ENCODE measurements at places on chromosomes 7 and 10.

DNA sequence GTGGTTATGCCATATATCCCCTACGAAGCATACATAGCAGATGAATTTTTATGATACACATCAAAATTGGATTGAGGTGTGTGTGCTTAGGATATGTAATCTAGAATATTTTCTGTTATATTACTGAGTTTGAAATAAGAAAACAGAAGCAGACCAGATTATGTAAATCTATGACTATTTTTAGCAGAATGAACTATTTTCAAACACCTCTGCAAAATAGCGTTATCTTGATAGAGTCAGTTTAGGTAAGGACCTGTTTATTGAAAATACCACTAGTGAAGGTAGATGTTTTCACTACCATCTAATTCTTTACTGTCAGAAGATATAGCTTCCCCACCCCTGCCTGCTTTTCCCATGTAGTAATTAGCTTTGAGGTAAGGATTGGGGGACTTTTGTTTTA is 9.1 kb downstream of the LANCL2 start:
- DNase-seq = no peak

GRCh38 chr10:62617652-62618051 is 186.9 kb upstream of the ADO start:
- DNase-seq = no peak

GRCh38 chr10:3624367-3624766 is 160.6 kb downstream of the KLF6 start:
- no peak for DNase-seq

- DNase-seq = no peak
These were observed 69.3 kb upstream of the PDZD8 start for GRCh38 chr10:117444497-117445040.

DNA sequence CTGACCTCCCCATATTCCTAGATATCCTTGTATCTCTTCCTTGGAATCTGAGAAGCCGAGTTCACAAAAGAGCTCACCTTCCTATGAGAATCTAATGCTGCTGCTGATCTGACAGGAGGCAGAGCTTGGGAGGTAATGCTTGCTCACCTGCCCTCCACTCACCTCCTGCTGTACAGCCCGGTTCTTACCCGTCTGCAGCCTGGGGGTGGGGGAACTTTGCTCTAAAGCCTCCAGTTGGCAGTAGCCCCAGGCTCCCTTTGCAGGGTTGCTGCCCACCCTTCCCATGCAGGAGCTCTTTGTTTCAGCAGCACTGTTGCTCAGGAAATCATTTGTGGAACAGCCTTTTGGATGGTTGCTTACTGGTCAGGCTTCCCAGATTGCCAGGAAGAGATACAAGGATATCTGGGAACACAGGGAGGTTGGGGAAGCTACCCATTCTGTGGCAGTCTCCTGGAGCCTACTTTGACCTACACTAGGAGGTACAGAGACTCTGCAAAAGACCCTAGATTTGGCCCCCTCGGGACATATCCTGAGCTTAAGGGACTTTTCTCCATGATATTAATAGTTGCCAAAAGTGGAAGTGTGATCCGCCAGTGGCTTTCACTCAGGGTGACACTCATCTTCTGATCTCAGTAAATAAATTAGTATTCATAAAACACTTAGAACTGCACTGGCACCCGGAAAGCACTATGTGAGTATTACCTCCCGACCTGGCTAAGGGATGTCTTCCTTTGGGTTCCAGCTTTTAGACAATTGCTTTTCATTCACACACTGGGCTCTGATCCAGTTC is 363.7 kb upstream of the PODXL start:
- no peak for DNase-seq

GRCh38 chr10:50362547-50363125 is 111.3 kb upstream of the ASAH2 start:
- DNase-seq = no peak

GRCh38 chr7:37356911-37357636 is 91.6 kb downstream of the ELMO1 start:
- no peak for DNase-seq

- DNase-seq = no peak
These were observed 189.5 kb downstream of the TRIL start for GRCh38 chr7:28768577-28769147.

- no peak for DNase-seq
These were observed 79.2 kb downstream of the CCNY start for GRCh38 chr10:35415505-35415904.

GRCh38 chr7:38842746-38843145 is 66.2 kb downstream of the VPS41 start:
- DNase-seq = no peak

DNA sequence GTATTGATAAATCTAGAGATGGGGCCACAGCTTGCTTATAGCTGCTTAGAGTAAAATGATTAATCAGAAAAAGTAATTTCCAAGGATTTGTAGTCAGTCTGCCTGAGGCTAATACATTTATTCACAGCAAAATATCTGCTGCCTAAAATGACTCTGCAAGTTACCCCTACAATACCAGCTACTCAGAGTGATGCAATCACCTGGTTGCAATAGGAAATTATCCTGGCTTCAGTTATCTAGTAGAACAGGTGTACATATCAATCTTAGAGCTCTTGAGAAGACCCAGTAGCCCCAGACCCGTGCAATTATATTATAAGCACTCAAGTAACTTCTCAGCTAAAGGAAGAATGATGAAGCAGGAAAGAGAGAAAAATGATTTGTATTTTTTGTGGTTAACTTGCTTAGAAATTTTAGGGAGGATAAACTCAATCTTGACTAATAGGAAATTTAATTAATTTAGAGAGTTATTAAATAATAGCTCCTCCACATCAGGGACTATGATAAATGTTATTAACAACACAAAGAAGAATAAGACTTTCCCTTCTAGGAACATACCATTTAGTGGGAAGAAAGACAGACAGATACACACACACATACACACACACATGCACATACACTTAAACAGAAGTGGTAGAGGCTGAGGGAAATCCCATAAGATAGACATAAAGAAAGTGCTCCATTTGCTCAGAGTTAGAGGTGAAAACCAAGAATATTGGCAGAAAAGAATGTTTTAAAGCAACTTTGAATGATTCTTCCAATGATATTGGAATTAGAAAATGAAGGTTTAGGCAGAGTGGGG is 140.4 kb upstream of the PRSS1 start:
- no peak for DNase-seq

- DNase-seq = no peak
These were observed 91.0 kb downstream of the MYL10 start for GRCh38 chr7:101537935-101538595.

DNA sequence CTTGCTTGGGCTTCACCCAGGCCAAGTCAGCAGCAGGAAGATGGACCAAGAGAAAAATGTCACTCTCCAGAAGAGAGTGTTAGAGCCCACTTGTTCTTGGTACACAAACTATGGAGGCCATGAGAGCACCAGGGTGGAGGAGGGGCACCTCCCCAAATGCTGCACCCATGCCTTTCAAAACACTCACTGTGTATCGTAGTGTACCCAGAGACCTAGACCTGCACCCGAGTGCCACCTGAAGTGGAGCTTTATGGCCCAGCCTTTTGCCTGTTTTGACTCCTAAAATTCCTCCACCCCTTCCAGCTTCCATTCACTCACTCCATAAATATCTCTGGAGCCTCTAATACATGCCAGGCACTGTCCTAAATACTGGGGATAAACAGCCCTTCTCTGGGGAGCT is 5.0 kb downstream of the SFTPD start:
- DNase-seq = no peak

- no peak for DNase-seq
These were observed 70.4 kb downstream of the ASB13 start for GRCh38 chr10:5595994-5596471.

All from NCI-H146 (cell line).